ENCODE measurements at places on chromosomes 7 and 10.
A peak's percentile ranks its signal among the peaks of the same experiment; 100 is the strongest.

DNA sequence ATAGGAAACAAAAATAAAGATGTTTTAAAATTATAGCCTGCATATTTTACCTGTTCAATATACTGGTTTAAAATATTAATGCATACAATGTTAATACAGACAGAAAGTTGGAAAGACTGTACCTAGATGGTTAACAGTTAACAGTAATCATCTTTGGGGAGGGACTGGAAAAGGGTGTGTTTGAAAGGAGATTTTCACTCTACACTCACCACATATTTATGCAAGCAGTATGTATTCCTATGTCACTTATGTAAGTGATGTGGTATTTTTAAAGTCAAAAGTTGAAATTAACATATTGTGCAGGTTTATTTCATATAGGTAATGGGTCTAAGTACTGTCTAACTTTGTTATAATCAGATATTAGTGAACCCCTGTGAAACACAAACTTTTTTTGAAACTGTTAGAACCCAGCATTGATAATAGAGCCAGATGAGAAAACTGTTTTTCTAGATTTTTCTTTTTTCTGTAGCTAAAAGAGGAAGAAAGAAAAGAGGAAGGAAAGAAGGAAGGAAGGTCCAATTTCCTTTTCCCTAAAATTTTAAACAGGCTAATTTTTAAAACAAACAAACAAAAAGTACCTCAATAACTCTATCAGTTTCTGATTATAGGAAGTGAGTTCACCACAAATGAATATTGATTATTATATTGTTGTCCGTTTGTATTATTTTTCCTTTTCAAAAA is 9.0 kb upstream of the STARD3NL start:
- no peak for DNase-seq

GRCh38 chr10:13483951-13484350 is 44.9 kb downstream of the BEND7 start:
- no peak for DNase-seq

- DNase-seq, result no peak
These were observed 95.4 kb downstream of the TRIL start for GRCh38 chr7:28862595-28863272.

DNA sequence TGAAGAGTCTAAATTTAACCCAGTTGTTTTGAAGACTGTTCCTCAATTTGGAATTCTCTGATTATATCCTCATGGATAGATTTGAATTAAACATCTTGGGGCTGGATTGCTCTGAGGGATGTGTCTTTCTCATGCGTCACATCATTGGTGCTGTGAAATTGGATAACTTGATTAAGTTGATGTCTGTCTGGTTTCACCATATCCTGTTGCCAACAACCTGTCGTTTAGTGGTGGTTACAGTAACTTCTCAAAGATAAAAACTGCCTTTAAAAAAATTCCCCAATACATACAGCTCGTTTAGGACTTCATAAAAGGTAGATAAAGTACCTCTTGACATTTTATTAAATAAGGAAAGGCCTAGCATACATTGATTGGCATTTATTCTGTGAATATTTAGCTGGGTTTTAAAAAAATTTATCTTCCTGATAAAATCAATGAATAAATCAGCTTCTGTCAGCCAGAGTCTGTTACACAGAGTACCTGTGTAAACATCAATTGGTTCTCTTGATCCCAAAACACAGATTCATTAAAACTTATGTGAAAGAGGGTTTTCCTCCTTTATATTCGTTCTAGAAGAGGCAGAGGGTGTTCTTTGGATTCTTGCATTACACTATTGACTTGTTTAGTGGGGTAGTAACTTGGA is 10.5 kb downstream of the CRCP start:
- no peak for DNase-seq

DNA sequence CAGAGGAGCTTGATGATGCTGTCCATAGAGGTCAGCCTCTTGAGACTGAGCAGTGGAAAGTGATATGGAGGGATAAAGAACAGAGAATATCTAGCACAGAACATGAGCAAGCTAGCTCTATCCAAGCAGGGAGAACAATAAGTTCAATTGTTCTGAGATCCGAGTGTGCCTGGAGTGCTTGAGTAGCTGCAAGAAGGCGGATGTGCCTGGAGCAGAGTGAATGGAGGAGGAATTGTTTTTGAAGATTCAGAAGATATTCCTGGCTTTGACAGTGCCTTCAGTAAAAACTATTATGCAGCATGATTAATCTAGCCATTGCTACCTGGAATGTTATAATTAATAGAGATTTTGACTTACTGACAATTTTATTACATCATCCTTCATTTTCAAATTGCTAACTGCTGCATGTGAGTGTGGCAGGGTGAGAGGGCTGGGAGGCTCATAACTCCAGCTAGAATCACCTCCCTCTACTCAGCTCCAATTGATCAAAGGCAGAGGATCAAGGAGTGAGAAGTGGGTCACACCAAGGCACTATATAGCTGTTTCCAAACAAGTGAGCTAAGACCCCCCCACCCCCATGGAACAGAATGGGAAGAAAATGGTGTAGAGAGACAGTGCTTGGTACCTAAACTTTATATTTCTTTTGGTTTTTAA is 302.8 kb downstream of the ADRA2A start:
- no peak for DNase-seq

DNA sequence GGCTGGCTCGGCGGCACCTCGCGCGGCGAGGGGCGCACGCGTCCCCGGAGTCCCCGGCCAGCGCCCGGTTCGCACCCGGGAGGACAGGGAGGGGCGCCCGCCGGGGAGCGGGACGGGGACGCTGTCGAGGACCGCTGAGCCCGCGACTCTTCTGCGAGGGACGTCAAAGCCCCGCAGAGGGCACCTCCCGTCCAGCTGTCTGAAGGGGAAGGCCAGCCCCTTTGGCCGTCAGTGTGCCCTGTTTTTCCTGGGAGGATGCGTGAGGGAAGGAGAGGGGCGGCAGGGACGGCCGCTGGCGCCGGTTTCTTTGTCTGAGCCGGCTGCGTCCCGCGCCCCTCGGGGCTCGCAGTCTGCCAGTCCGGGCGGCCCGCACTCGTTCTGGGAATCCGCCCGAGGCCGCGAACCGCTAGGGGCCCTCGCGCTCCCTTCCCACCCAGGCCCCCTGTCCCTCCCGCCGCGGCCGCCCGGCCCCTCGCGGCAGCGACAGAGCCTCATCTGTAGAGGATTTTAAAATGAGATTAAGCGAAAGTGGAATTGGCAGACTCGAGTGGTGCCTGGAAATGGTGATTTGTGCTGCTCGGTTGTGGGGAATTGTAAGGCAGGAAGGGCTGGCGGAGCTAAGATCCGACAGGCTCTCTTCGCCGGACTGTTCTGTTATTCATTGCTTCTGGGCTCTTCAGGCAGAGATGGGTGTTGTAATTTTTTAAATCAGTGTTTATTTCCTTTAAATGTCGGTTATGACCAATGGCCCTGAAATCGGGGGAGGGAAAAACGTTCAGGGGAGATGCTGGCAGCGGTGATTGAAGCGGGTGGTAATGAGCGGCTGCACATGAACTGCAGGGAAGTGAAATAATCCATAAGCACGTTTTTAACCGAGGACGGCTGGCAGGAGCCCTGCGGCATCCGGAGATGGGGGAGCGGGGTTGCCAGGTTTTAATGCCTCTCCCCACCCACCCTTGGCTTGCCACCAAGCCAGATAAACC is 618 bp upstream of the RELN start:
- peak; percentile 51 for DNase-seq

DNA sequence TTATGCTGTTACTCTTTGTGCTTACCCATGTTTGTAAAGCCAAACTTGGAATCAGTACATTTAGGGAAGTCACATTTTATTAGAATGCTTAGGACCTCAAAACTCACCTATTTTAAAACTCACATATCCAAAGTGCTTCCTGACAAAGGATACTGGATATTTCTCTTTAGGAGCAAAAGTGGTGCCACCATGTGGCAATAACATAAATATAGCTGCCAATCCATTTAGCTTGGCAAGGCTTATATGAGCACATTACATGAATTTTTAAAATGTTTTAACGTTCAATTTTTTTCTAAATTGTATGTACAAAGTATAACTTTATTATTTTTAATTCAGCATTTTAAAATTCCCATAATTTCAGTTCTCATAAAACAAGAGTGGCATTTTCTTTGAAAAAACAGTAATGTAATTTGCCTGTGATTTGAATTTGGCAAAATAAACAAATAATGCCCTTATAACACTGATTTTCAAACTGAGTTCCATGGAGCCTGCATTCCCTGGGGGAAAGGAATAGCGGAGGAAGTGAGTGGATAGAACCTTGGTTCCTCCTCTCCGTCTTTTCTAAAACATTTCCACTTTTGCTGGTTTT is 75.4 kb downstream of the HDAC9 start:
- peak; percentile 66 for DNase-seq

DNA sequence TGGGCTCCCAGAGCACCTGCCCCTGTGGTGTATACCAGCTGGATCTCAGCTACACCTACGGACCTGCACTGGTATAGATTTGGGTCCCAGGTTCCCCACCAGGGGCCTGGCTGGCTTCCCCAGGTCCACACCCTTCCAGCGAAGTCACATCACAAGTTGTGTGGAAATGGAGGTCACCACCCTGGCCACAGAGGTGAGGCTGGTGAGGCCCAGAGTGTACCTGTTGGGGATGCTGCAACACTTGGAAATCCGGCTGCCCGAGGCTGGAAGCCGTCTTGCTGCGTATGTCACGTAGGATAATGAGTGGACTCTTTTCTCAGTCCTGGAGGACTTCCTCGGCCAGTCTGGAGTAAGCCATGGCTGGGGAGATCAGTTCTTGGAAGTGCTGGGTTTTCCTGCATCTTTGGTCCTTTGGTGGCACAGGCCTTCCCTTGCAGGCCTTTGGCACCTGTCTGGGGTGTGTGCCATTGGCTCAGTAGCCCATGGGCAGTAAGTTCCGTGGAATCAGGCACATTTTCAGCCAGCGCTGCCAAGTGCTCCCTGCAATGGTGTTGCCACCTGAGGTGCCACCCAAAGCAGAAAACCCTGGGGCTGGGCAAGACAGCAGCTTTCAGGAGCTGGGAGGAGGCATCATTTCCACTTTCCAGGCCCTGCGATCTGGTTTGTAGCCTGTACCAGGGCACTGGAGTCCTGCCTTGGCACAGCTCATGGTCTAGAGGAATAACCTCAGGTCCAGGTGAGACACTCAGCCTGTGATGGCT is 97.9 kb downstream of the LHPP start:
- no peak for DNase-seq

DNA sequence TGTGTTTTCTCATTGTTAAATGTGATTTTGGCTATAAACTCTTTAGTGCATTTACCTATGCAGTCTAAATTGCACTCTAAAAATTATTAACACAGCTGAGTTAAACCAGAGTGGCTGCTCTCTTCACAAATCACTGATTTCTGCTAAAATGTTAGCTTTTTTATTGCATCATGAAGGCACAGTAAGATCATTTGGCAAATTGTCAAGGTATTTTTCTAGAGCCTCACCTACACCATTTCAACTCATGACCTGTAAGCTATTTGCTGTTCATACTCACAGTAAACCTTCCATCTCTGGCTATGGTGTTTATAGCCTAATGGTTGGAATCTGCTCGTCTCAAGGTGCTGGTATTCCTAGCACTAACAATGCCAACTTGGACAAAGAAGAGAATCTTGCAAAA is 25.7 kb downstream of the NDUFB2 start:
- DNase-seq, result no peak

GRCh38 chr7:361680-362401 is 71.9 kb downstream of the FOXL3 start:
- no peak for DNase-seq

DNA sequence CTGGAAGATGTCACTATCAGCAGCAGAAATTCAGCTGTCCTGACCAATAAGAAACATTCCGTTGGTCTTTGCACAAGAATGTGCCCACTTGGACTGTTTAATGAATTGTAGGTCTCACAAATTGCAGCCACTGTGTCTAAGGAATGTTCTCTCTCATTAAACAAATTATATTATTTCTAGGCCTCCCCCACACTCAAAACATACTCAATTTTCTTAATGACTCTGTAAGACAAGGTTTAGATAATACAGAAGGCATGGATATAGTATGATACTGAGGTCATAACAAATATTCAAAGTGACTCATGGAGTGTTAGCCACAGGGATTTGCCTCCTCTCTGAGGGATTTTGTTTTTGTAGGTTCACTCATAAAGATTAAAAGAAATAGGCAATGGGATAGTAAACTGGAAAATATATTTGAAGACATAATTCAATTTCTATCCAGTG is 197.5 kb downstream of the PTN start:
- DNase-seq, result no peak

DNA sequence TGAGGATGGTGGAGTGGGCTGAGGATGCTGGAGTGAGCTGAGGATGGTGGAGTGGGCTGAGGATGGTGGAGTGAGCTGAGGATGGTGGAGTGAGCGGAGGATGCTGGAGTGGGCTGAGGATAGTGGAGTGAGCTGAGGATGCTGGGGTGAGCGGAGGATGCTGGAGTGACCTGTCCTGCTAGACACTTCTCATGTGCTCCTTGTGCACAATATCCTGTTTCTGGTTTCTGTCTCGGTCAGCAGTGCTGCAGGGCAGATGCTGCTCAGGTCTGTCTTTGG is 29.2 kb downstream of the ANXA8 start:
- DNase-seq, result no peak

GRCh38 chr7:55160539-55160938 is 141.7 kb downstream of the EGFR start:
- DNase-seq, result no peak

- no peak for DNase-seq
These were observed 108.9 kb downstream of the NKX6-2 start for GRCh38 chr10:132677096-132677472.

DNA sequence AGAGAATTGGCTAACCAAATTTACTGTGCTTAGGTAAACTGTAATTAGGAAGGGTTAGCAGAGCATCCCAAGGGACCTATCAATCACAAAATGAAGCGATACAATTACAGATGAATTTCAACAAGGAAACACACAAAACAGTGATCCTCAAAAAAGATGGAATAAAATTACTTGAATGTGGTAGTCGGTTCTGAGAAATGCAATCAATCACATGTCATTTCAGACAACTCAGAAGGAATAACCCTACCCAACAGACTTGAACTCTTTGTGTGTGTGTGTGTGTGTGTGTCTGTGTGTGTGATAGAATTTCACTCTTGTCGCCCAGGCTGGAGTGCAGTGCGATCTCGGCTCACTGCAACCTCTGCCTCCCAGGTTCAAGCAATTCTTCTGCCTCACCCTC is 43.5 kb downstream of the ST8SIA6 start:
- no peak for DNase-seq

- no peak for DNase-seq
These were observed 323.6 kb downstream of the BICC1 start for GRCh38 chr10:58836176-58836700.

GRCh38 chr10:58219875-58220274 is 47.8 kb downstream of the IPMK start:
- no peak for DNase-seq

DNA sequence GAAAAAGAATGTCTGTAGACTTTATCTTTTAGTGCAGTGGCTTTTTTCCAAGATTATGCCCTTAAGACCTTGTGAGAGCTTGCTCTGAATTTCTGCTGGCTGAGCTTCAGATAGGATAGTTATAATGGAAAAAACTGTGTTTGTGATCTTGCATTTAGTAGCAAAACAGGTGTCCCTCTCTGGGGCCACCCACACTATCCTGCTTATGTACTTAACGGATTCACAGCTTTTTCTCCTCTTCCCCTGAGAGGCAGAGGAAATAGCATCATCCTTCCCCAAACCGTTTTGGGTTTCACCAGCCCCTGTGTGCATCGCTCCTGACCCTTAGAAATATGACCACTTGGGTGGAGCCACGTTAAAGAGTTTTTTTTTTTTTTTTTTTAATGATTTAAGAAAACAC is 101.2 kb downstream of the RAB18 start:
- no peak for DNase-seq

Data from NCI-H1105 treated with DMSO at 0.1 percent for 48 hours (cell line).